Central memory CD4-positive, alpha-beta T cell (primary cell): ENCODE measurements at places on chromosomes 5 and 9.

GRCh38 chr5:62483556-62483955 is 71.0 kb downstream of the IPO11 start:
- DNase-seq = no peak

DNA sequence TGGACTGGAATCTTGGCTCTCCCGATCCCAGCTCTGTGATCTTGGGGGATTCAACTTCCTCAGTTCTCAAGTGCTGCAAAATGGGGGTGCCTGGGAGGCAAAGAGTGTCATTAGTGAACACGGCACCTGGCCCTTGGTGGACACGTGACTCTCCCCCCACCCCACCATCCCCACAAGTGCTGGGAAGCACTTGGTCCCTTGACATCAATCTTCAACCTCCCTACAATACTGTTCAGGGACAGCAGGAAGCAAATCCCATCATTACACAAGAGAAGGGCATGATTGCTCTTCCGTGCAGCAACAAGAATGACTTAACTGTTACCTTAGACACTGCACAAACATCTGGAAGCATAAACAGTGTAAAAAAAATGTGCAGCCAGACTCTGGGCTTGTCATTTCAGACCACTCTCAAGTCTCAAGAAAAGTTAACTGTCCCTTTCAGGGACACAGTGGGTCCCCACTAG is 61.4 kb downstream of the PSMB7 start:
- DNase-seq = no peak

GRCh38 chr5:124839371-124839998 is 93.0 kb upstream of the ZNF608 start:
- DNase-seq = no peak

DNA sequence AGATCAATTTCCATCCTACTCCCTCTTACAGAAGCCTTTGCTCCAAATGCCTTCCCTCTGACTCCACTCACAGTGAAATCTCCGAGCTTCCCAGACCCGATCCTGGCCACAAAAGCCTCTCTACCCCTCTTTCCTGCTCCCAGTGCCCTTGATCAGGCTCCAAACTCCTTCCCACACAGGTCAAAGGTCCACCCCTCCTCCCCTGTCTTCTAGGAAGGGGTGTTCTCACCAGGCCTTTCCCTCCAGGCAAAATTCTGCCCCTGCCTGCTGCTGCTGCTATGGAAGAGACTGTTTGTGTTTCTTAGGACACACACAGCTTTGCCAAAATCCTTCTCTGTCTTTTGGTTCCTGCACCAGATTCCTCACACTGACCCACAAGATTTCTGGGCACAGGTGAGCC is 85.8 kb upstream of the ALDH1A1 start:
- no peak for DNase-seq

DNA sequence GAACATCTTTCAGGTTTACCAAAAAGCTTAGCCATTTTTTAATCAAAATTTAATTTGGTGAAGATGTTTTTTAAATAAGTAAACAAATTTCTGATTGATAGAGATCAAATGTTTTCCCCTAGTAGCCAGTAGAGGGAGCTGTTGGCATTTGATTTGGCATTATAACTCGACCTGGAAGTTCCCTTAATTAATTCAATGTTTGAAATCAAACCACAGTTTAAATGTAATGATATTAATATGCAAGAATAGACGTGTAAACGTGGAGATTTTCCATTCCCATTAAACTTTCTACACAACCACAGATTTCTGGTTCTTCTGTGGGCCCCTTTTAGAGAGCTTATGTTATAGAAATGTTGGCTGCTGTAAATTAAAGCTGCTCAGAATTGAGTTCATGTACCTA is 148.1 kb upstream of the MPDZ start:
- no peak for DNase-seq

DNA sequence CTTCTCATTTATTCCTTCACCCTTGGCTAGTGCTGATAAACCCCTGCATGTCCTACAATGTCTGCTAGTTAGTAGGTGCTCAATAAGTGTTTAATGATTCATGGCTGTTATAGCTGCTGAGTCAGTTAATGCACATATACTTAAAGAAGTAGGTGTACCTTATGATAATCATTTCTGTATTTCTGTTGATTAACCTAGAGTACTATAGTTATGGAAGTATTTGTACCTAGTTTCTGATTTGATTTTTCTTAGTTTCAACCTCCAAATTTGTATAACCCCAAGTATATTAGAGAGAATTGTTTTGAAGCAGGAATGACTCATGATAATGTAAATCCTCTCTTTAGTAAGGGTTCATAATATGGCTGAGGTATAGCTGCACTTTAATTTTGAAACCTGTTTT is 8.9 kb downstream of the SMAD5 start:
- no peak for DNase-seq

DNA sequence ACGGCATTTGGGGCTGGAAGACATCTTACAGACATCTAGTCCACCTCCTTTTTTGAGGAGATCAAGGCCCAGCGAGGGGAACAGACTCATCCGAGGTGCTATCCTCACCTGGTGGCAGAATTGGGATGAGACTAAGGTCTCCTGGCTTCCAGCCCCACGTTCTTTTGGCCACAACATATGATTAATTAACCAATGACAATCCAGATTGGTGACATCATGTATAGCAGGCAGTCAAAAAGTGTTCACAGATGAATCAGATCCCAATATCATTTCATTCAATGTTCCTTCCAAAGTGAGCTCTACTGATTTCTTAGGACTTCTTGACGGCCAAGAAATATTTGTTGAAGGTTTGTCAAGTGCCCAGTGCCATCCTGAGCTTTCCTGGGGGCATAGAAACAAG is 3.9 kb downstream of the CFAP77 start:
- no peak for DNase-seq

- DNase-seq = no peak
Observed at GRCh38 chr9:22257026-22257816, 189.4 kb upstream of the DMRTA1 start.
